Gastrocnemius medialis (tissue), 4 donors: ENCODE measurements at places on chromosomes 16 and 17. TPM values are rescaled to one million over a fixed set of nuclear protein-coding genes. Genes with fewer than 3 reads are reported as not detected.

- no peak overlapping the region for H3K27ac ChIP-seq
- no peak for DNase-seq
- no peaks in the 10 kb centered on the region for H3K36me3 ChIP-seq
- no peaks in the 10 kb centered on the region for H3K27me3 ChIP-seq
These were observed 25.4 kb downstream of the SLC39A11 start for GRCh38 chr17:73067075-73067474.

DNA sequence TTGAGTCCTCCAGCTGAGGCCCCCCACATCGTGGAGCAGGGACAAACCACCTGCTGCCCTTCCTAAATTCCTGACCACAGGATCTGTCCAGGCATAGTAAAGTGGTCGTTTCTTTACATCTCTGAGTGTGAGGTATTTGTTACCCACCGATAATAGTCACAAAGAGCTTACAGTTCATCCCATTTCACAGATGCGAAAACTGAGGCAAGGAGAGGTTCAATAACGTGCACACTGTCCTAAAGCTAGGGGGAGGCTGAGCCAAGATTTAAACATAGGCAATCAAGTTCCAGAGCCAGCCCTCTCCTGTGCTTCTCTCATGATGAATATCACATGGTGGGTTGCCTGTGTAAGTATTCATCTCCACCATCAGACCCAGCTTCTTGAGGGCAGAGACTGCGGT, 135.4 kb downstream of the CCT6B start:
- no peaks in the 10 kb centered on the region for H3K27me3 ChIP-seq
- no peak for DNase-seq

The TOX3 gene
- not detected for total RNA-seq

DNA sequence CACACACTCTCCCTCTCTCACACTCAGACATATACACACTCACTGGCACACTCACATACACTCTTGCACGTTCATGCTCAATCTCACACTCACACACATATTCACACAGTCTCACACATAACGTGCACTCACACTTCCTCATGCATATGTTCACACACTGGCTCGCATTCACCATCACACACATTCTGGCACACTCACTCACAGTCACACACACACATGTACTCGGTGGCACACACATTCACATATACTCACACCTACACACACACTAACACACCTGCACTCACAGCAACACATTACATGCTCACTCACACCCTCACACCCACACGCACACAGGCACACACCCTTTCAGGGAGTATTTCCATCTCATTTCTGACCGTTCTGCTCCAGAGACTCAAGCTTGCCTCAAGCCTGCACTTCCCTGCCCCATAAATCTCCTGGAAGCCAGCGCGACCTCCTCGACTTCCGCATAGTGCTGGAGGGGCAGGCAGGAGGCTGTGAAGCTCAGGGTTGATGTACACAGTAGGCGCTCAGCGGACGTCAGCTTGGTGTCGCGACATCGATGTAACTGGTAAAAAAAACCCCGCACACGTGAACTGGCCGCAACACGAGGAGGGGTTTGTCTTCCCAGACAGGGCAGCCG, 66.7 kb upstream of the FOXF1 start:
- no peak overlapping the region for H3K4me3 ChIP-seq
- peaks cover 27% of the 10 kb centered on the region for H3K27me3 ChIP-seq
- H3K36me3 ChIP-seq = no peaks in the 10 kb centered on the region
- no peak overlapping the region for H3K27ac ChIP-seq

The NPW gene
- not detected for total RNA-seq

- H3K4me1 ChIP-seq = peaks cover 45% of the 10 kb centered on the region
- H3K4me3 ChIP-seq = no peak overlapping the region
- H3K27me3 ChIP-seq = no peaks in the 10 kb centered on the region
- peak overlapping the region; percentile 46 for H3K27ac ChIP-seq
- no peaks in the 10 kb centered on the region for H3K36me3 ChIP-seq
These were observed 3.1 kb downstream of the TPPP3 start for GRCh38 chr16:67389911-67390815.

- no peak overlapping the region for H3K4me3 ChIP-seq
- no peaks in the 10 kb centered on the region for H3K36me3 ChIP-seq
- no peaks in the 10 kb centered on the region for H3K27me3 ChIP-seq
These were observed 71.3 kb downstream of the TMC6 start for GRCh38 chr17:78057113-78057740.

The KRTAP2-1 gene
- not detected for total RNA-seq

The NUFIP2 gene
- total RNA-seq = 20.0 TPM

DNA sequence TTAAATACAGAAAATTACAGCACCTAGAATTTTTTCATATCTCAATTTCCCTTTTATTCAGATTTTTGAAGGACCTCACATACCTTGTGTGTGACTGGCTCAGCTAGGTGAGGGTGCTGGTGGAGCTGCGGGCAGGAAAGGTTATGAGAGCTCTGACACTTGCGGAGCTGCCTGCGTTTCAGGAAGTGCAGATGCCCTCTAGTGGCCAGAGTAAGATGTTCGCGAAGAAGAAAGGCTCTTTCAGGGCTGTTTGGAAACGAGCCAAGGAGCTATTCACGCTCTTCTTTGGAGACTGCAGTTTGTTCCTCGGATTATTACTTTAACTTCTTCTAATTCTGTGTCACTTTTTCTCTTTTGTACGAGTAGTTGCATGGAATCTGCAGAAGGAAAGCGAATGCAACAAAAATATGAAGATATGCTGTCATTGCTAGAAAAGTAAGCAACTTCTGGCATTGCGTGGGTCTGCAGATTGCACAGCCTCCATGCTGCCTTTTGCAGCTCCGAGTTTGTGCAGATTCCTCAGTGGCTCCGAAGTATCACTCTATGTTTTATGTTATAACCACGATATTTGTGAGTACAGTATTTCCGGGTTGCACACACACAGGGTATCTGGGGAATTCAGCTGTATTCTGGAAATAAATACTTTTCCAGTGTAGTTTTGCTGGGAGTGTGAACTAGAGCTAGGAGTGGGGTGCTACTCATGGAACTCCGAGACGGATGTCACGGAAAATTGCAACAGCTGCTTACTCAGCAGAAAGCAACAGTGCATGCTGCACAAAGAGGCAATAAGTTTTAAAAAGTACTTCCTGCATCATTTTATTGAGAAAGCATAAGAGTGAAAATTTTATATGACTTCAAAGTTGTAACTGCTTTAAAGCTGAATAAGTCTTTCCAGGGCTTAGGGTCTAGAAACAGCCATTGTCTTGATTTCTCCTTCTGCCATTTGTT, 46.3 kb downstream of the DNAH9 start:
- no peak overlapping the region for H3K4me3 ChIP-seq
- peak; percentile 29 for DNase-seq
- no peaks in the 10 kb centered on the region for H3K27me3 ChIP-seq
- H3K27ac ChIP-seq = no peak overlapping the region
- H3K36me3 ChIP-seq = no peaks in the 10 kb centered on the region
- no peaks in the 10 kb centered on the region for H3K4me1 ChIP-seq
